ENCODE measurements at places on chromosomes 2 and 18.

DNA sequence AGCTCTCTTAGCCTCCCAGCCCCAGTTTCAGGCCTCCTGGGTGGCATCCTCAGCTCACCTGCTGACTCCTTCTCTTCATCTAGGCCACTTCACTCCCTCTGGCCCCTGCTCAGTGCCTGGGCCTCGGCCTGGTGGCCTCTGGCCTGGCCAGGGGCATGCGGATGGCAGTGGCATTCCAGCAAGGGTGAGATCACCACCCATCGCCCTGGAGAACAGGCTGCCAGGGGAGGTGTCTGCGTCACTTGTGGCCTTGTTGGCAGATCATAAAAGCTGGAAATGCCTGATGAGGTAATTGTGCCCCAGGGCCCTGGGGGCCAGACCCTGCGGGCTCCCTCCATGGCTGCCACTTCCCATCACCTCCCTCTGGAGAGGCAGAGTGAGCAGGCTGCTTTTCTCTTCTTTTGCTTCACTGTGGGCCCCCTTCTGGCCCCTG lies 72.5 kb upstream of the SMAD2 start:
- DNase-seq = no peak

- DNase-seq = no peak
Measured at GRCh38 chr2:53129851-53130250, 637.8 kb upstream of the CHAC2 start.

DNA sequence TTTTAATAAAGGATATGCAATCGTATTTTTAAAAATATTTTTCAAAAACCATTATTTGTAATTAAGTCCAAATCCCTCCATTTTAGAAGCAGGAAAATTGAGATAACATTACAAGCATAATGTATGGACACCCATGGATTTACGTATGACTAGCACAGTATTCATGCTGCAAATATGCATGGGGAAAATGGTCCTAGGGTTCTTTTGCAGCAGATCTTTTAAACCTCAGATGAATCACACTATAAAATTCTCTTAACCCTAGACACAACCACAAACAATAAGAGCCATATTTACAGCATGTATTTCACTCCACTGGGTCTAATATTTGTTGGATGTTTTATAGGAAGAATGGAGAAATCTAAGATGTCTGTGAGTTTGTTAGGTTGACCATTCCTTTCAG lies 453.4 kb downstream of the TGIF1 start:
- no peak for DNase-seq

- no peak for DNase-seq
Measured at GRCh38 chr2:176134035-176134434, 4.5 kb downstream of the HOXD8 start.

- DNase-seq = no peak
Measured at GRCh38 chr2:13289310-13289709, 572.6 kb downstream of the TRIB2 start.

DNA sequence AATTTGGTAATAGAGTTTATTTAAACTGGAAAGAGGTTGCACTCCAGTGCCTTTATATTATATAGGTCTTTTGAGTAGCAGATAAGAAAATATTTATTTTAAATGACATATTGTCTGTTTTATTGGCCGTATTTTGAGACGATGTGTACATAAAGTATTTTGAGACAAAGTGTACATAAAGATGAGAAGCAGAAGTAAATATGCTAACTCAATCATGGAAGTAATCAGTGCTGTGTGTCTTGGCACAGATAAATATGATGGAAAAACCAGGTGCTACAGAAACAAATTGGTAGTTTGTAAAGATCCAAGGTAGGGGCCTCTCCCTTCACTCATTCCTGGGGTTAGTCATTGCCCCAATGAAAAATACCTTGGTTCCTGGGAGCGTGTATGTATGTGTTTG lies 382.9 kb downstream of the DSEL start:
- DNase-seq = no peak

- DNase-seq = peak; percentile 87
Measured at GRCh38 chr2:31333527-31334183, 80.9 kb downstream of the XDH start.

DNA sequence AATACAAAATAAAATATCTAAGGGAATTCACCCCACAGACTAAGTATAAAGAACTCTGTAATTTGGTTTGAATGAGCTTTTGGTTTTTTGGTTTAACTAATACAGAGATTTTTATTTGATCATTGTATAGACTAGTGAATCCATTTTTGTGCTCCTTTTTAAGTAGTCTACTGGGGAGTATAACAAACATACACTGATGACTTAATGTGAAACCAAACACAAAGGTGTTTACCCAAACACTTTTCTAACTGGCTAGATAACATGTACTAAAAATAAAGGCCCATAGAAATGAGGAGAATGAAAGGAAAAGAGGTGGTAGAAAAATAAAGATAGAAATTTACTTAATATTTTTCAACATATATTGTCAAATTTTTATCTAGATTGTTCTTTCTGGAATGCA lies 146.0 kb downstream of the NRXN1 start:
- no peak for DNase-seq

DNA sequence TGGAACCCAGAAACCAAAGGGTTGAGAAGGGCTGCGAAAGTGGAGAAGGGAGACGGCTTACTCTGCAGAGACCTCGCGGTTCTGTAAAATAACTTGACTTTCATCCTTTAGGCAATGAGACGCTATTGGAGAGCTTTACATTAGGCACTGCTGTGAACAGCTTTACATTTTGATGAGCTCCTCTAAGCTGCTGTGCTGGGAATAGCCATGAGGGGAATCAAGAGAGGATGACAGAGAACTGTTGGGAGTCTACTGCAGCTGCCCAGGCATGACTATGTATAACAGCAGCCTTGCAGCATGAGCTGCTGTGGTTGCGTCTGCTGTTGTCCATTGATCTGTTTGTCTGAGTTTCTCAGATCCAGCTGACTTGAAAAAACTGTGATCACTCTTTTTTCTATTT lies 310.8 kb upstream of the MAP2 start:
- no peak for DNase-seq

DNA sequence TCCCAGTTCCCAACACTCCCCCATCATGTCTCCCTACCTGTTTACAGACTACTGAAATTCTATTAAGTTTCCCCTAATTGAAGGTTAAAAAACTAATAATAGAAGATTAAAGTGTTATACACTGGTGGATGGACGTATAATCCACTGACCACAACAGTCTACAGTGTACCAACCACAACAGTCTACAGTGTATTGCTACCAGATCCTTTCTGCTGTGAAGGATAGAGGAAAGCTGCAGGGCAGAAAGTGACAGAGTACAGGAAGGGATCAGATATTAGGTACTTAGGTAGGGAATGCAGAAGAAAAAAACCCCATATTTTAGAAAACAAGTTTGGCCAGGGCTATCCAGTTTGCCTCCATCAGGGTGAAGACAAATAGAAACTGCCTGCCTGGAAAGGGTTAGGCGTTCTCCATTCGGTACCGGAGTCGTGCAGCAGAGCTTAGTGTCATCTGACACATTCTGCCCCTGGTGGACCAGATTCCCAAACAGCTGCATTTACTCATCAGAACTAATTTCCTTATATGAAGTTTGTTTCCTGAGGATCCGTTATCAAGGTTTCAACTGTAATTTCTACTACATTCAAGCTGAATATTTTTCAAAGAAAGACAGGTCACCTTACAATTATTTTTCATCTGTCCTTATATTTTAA lies 49.9 kb downstream of the KLF7 start:
- no peak for DNase-seq

Data from activated CD4-positive, alpha-beta T cell treated with anti-CD3 and anti-CD28 coated beads for 36 hours (primary cell).